ENCODE measurements at places on chromosomes 2 and 18.

DNA sequence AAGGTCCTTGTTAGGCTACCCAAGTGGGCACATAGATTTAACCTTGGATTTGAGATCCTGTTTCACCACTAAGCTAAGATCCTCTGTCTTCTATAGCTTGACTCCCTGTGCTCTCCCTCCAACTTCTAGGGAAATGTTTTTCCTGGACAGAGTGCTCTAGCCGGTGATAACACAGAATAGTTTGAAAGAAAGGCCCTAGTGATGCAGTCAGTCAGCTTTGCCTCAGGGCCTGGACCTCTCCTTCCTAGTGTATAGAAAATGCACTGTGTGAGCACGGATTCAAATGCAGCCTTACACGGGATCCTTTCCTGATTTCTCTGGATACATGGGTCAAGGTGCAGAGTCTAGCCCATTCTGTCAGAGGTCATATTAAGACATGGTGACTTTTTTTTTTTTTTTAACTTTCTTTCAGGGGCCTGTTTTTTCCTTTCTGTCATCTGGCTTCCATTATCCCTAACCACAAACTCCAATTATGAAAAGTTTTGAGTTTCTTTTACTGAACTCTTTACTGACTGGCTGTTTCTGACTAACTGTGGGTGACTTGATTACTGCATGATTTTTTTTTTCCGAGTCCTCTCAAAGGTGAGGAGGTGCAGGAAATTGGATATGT, 122.6 kb downstream of the LRP1B start:
- DNase-seq = no peak

- no peak for DNase-seq
Observed at GRCh38 chr18:75369026-75369721, 58.3 kb downstream of the SMIM21 start.

- DNase-seq = no peak
Observed at GRCh38 chr2:144522897-144523595, 3.1 kb upstream of the ZEB2 start.

DNA sequence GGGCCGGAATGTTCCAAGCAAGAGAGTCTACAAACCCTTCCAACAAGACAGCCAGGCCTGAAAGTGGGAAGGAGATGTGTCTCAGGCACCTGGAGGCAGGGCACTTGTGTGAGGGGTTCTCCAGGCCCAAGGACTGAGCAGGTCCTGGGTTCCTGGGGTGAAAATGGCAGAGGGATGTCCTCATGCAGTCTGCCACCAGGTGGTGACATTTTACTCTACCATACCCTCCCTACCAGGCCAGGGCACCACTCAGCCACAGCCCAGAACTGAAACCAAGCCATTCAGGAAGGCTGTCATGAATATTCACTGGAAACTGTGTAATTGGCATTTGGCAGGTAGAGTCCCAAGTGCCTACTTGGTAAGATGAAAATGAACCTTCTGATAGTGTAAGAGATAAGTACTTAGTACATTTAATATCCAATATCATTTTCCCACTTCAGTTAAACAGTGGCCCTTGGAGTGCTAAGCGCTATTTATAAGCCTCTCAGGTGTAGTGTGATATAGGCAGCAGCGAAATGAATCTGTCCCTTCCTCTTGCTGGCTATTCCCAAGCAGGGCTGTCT, 185.1 kb downstream of the MYO5B start:
- no peak for DNase-seq

- no peak for DNase-seq
Observed at GRCh38 chr2:143960177-143960576, 559.7 kb downstream of the ZEB2 start.

- no peak for DNase-seq
Observed at GRCh38 chr2:100060875-100061274, 81.5 kb downstream of the AFF3 start.
